ENCODE measurements at places on chromosomes 2 and 18.

GRCh38 chr18:44709307-44710126 lies 28.8 kb downstream of the SETBP1 start:
- DNase-seq = no peak

DNA sequence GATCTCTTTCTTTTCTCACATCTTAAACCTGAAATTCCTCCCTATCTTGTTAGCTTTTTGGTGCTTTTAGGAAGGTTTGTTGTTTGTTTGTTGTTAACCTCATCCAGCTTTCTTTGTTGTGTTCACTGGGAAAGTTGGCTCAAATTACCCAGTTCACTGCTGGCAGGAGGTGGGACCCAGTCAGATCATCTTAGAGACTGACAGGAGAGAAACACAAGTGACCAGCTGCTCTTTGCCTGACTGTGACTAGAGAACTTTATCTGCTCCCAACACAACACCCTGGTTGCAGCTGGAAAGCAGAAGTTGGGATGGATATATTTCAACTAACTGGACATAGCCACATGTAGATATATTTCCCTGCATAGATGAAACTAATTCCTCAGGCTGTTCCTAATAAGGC lies 10.0 kb downstream of the MAPK4 start:
- no peak for DNase-seq

- DNase-seq = no peak
Observed at GRCh38 chr2:106956879-106957278, 70.9 kb upstream of the ST6GAL2 start.

GRCh38 chr2:28586867-28587266 lies 91.0 kb downstream of the PLB1 start:
- DNase-seq = no peak

DNA sequence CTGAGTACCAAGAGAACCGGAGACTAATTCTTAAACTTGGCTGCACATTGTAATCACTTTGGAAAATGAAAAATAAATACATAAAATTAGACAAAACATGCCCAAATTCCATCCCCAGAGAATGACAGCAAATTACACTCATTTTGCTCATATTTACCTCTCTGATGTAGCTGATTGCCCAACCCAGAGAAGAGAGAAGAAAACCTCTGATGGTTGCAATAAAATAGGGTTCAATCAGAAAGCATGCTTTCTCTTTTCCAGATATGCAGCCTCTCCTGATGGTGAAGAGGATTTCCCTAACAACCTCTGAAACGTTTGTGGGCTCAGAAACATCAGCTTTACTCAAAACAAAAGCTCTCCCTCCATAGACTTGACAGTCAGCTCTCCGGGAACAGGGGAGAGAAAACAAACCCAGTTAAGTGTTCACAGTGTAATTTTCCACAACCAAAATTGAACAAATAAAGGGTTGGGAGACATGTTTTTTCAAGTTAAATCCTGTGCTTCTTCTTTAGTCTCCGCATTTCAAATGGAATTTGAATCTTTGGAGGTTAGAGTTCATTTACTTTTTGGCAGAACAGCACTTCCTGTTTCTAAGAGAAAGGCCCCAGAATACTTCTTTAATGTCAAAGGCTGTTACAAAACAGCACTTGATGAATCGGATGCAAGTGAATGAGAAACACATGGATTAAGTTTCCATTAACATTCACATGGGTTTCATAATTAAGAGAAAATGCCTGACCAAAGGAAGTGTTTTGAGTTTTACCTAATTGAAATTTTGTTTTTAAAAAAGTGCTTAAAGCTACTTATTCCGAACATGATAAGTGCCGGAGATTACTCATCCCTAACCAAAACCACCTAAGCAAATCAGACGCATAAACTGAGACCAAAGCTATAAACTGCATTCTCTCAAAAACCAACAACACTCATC lies 570.1 kb upstream of the SYT4 start:
- DNase-seq = no peak

- DNase-seq = no peak
Observed at GRCh38 chr18:28174181-28174905, 2.6 kb downstream of the CDH2 start.

DNA sequence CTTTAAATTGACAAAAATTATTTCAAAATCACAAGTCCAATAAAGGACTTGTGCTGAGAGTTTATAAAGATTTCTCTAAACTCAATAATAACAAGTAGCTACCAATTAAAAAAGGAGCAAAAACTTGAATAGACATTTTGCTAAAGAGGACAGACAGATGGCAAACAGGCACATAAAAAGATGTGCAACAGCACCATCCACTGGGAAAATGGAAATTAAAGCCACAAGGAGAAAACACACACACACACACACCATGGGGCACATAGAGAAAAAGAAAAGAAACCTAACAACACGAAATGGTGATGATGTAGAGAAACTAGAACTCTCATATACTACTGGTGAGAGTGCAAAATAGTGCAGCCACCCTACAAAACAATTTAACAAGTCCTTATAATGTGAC lies 12.6 kb upstream of the SLC9A4 start:
- DNase-seq = no peak

- DNase-seq = no peak
Observed at GRCh38 chr2:43340066-43340465, 113.7 kb upstream of the ZFP36L2 start.

- no peak for DNase-seq
Observed at GRCh38 chr18:55401638-55402191, 186.3 kb downstream of the TCF4 start.

- no peak for DNase-seq
Observed at GRCh38 chr2:29450596-29451222, 335.5 kb downstream of the CLIP4 start.

- no peak for DNase-seq
Observed at GRCh38 chr2:1091895-1092585, 141.4 kb downstream of the SNTG2 start.

DNA sequence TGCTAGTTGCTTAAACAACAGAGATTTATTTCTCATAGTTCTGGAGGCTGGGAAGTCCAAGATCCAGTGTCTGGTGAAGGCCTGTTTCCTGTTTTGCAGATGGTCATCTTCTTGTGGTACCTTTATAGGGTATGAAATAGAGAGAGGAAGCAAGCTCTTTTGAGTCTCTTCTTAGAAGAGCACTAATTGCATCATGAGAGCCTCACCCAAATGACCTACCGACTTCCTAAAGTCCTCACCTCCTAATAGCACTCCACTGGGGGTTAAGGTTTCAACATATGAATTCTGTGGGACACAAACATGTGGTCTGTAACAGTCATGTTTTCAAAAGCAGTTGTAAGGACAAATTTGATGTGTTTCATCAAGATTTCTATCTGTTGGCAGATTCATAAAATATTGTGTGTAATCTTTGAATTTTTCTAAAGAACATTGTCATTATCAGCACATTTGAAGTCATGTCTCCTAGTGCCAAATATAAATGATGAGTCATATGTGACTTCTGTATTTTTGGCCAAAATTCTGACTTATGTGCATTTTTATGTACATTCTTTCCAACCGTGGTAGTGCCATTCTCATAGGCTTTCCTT lies 45.3 kb downstream of the CD28 start:
- DNase-seq = no peak

GRCh38 chr2:235140801-235141081 lies 188.9 kb downstream of the SH3BP4 start:
- DNase-seq = no peak

- no peak for DNase-seq
Observed at GRCh38 chr18:60996822-60997221, 336.4 kb upstream of the CDH20 start.

DNA sequence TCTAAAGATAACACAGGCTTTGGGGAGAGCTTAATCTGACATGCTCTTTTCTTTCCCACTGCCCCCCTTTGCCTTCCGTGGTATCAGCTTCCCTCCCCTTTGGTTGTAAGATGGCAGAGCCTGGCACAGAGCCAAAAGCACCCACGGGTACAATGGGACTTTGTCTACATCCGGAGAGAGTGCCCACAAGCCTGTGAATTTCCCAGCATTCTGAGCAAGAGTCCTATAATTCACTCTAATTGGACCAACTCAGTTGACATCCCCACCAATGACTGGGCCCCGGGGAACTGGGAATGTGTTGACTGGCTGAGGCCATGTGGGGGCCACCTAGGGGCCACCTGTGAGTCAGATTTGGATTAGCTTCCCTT lies 20.1 kb upstream of the C2orf72 start:
- DNase-seq = no peak

GRCh38 chr2:20536619-20537422 lies 89.9 kb downstream of the RHOB start:
- DNase-seq = no peak

GRCh38 chr2:73614105-73614504 lies 28.1 kb downstream of the NAT8 start:
- DNase-seq = no peak

DNA sequence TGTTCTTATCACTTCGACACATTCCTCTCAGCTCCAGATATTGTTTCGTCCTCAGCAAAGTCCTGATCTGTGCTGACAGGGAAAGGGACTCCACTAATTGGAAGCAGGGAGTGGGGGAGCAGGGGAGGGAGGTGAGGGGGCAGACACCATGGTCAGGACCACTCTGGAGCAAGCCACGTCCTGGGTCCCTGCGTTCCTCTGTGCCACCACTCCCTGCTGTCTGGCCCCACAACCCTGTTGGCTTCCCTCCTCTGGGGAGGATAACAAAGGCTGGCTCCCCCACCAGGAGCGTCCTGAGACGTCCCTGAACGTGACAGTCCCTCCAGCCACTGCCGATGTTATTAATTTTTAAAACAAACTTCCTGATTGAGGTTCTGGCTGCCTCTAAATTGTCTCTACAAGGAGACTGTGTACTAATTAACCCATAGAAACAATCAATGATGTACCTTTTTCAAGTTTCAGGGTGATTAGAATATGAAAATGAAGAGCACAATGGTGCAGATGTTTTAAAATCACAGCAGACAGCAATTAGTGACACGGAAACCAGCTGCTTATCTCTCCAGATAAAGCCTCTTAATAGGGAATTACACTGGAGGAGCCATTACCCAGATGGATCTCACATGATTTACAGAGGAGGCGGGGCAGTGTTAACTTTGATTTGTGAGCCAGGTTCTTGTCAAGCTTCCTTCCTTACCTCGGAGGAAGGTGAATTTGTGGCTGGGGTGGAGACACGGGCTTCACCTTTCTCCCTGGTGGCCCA lies 257.5 kb downstream of the SETBP1 start:
- DNase-seq = no peak

GRCh38 chr2:24517247-24517646 lies 26.2 kb downstream of the NCOA1 start:
- DNase-seq = no peak

GRCh38 chr2:5253263-5253662 lies 438.9 kb upstream of the SOX11 start:
- no peak for DNase-seq

DNA sequence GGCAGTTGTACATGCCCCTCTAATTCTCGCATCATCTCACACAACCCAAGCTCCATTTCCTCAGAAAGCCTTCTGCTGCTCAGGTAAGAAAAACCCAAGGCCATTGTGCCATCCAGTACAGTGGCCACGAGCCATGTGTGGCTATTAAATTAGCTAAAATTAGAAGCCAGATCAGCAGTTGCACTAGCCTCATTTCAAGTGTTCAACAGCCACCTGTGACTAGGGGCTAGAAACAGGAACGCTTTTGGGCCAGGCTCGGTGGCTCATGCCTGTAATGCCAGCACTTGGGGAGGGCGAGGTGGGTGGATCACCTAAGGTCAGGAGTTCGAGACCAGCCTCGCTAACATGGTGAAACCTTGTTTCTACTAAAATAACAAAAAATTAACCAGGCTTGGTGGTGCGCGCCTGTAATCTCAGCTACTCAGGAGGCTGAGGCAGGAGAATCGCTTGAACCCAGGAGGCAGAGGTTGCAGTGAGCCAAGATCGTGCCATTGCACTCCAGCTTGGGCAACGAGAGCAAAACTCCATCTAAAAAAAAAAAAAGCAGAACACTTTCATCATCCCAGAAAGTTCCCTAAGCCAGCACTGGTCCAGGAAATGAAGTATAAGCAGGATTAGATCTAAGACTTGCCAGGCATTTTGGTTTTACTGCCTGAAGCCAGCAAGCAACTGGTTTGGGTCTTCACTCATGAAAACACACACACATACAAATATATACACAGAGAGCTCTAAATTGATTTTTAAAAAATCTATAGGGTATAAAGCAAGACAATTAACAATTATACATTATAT lies 35.7 kb downstream of the ATP8B1 start:
- DNase-seq = no peak

- DNase-seq = no peak
Observed at GRCh38 chr18:5388896-5389295, 93.4 kb upstream of the ZBTB14 start.

GRCh38 chr2:54726940-54727339 lies 3.5 kb downstream of the EML6 start:
- DNase-seq = no peak

- DNase-seq = no peak
Observed at GRCh38 chr2:113878743-113879142, 11.1 kb upstream of the ACTR3 start.

DNA sequence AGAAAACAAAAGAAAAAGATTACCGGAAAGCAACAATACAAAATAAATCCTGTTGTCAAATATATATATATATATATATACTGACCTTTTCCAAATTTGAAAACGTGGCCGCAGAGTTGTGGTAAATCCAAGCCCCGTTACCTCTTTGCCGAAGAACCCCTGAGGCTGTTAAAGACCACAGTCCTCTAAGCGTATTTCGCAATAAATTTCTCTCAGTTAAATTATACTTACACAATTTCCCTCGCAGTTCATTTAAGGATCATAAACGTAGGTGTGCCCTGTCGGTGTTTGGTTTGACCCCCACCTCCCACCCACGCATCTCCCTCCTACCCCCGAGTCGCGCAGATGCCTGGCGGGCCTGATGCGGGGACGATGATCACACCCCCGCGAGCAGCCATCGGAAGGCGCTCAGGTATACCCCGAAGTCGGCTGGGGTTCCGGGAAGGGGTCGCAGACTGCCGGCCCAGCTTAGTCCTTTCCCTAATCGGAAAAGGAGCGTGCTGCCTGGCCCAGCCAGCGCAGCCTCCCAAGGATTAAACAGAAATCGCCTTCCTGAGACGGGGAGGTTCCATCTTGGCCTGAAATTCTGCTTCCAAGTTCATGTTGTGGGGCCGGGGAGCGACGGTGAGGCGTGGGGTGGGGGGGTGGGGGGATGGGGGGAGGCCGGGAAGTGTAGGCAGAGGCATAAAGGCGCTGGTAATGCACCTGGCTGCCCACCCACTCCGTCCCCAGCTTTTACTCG lies 2.9 kb upstream of the MEIS1 start:
- no peak for DNase-seq

- DNase-seq = no peak
Observed at GRCh38 chr2:233242231-233242927, 9.1 kb upstream of the ATG16L1 start.

DNA sequence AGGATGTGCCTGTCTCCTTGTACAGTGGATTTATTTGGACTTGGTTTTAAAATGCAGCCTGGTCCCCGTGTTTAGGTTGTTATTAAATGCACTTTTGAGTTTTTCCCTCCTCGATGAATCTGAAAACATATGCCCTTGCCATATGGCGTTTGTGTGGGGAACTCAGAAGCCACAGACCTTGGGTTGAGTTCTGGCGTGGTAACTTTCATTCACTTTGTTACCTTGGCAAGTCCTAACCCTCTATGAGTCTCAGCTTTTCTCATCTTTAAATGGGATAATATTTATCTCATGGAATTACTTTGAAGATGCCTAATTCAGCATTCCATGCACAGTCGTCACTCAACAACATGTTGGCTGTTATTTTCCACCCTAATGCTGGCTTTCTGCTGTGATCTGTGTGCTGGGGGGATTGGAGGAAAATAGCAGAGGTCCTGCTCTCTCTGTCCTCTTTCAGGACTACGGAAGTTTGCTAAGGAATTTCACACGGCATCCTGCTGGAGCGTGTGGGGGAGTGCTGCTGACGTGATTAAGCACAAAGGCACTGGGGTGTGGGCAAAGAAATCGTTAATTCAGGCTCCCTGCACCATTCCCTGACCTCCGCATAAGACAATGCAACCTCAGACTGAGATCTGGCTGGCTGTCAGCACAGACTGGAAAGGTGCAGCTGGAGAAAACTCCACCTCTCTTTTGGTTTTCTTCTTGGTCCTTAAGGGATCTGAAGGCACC lies 61.7 kb downstream of the LDLRAD4 start:
- no peak for DNase-seq

All from cortex of kidney (tissue), 1 donor.